ENCODE measurements at places on chromosomes 5 and 9.

DNA sequence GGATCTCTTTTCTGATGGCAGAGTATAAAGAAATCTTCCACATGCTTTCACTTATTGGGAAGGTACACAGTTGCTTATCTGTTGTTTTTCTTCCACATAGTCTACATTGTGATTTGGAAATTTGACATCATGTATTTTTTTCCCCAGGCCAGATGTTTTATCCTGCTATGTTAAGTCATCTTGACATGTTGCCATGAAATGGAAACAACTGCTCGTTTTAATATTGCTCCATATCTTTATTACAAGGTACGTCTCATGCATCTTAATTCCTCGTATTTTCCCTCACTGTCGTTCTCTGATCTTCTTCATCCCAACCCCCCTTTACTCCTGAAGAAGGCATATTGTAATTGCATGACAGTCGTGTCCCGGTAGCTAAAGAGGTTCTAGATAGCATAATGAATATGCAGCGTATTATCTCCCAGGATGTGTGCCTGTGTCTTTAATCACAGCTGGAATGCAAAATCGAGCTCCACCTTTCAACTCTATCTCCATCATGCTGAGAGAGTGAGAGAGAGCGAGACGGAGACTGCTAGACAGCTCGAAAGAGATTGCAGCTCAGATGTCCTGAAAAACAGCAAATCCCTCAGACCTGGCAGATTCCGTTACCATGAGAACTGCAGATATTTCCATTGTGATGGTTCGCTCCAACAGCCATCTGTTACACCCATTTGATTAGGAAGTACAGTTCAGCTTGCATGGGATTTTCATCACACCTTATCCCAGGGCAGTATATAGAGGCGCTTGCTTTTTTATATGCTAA is 281.7 kb downstream of the TMEM38B start:
- DNase-seq = no peak

DNA sequence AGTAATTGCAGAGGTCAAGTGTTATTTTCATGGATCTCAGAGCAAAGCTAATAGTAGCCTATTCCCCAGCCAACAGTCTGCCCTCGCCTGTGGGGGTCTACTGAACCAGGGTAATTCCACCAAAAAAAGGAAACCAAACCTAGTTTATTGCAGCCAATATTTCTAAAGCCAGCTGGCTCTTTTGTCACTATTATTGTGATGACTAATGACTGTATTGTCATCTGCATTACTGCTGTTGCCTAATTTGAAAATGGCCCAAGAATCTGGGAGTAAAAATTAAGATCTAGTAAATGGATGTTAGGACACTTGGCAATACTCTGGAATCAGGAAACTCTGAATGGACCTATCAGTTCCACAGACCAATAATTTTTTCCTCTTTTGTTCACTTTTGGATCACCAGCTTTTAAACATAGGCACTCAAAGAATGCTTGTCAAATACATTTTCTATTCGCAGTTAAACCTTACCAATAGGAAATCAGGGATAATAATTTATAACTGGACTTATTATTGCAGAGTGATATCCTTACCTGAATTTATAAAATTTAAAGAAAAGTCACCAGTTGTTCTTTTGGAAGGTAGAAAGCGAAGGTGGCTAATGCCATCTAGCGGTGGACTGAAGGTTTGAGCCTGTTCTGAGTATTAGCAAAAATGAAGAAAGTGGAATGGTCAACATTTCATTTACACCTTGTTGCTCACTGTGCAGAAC is 69.2 kb downstream of the SYK start:
- peak; percentile 39 for DNase-seq

DNA sequence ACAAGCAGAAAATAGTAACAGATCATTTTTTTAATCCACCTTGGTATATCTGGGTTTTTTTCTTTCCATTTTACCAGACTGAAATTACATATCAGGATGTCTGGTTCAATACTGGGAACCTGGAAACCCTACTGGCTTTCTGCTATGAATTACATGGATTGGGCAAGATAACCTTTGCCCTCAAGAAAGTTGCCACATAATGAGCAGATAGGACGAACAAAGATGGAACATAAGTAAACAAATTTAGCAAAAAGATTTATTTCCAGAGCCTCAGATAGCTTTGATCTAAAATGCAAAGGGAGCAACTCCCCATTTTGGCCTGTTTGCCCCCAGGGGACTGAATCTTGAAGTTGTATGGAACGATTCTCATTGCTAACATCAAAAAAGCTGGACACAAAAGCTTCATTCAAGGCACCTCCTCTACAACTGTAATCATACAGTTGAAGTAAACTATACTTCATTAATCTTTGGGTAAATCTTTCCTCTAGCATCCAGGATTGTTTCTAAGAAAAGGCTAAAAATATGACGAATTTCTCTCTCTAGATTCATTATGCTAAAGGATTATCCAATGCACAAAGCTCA is 131.6 kb upstream of the PTGER4 start:
- DNase-seq = no peak

GRCh38 chr5:149778303-149779123 is 48.4 kb downstream of the PPARGC1B start:
- no peak for DNase-seq

- no peak for DNase-seq
Observed at GRCh38 chr5:76704131-76704663, 11.7 kb upstream of the F2R start.
